ENCODE measurements at places on chromosomes 11 and 22.

- no peak for DNase-seq
- H3K4me1 ChIP-seq = peaks cover 84% of the 10 kb centered on the region
- peak overlapping the region; percentile 85 for H3K27ac ChIP-seq
- H3K27me3 ChIP-seq = peaks cover 6% of the 10 kb centered on the region
- H3K4me3 ChIP-seq = no peak overlapping the region
- no peaks in the 10 kb centered on the region for H3K36me3 ChIP-seq
Measured at GRCh38 chr11:44799012-44799411, 72.2 kb downstream of the TSPAN18 start.

GRCh38 chr11:129846508-129847335 lies 31.1 kb downstream of the TMEM45B start:
- H3K27ac ChIP-seq = peak overlapping the region; percentile 68
- no peaks in the 10 kb centered on the region for H3K36me3 ChIP-seq
- H3K27me3 ChIP-seq = peaks cover 16% of the 10 kb centered on the region
- H3K4me1 ChIP-seq = peaks cover 9% of the 10 kb centered on the region
- H3K4me3 ChIP-seq = no peak overlapping the region
- DNase-seq = no peak

DNA sequence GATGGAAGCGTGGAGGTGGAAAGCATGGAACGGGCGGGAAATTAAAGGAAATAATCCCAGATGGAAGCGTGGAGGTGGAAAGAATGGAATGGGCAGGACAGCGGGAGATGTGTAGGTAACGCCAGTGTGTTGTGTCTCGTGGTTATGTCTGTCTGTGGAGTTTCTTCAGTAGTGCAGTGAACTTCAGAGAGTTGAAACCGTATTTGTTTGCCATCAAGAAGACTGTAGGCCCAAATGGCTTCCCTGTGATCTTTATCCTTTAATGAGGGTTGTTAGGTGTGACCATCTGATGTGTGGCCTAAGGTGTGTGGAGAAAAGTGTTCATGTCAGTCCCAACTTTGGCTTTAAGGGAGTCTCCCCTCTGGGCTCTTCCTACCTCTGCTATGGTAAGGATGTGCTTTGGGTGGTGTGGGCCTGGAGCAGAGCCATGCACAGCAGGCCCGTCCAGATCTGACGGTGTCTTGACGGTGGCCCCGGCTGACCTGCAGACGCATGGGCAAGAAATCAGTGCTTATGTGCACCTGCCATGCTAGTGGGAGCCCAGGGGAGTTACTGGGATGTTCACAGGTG lies 39.6 kb downstream of the AP2A2 start:
- H3K4me1 ChIP-seq = no peaks in the 10 kb centered on the region
- DNase-seq = no peak
- peaks cover 58% of the 10 kb centered on the region for H3K36me3 ChIP-seq
- H3K27ac ChIP-seq = no peak overlapping the region
- H3K4me3 ChIP-seq = no peak overlapping the region

DNA sequence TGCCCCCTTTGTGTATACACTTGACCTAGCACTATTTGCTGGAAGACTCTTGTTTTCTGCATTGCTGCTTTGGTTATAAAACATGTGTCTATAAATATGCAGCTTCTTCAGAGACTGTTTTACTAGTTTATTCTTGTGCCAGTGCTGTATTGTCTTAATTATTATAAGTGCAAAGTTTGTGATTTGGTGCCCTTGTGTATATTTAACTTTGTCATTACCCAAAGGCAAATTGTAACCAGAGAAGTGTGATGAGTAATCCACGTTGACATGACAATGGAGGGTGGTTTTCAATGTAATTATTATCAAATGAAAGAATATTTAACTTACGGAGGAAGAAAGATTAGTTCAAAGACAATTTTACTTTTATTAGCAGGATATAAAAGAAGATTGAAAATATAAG lies 75.0 kb upstream of the PRODH start:
- no peak for DNase-seq
- no peak overlapping the region for H3K4me3 ChIP-seq
- H3K27ac ChIP-seq = no peak overlapping the region

Measured in nephron progenitor cell (in vitro differentiated cells).